CD8-positive, alpha-beta memory T cell (primary cell): ENCODE measurements at places on chromosomes 7 and 10. TPM values are rescaled to one million over a fixed set of nuclear protein-coding genes. Genes with fewer than 3 reads are reported as not detected.

DNA sequence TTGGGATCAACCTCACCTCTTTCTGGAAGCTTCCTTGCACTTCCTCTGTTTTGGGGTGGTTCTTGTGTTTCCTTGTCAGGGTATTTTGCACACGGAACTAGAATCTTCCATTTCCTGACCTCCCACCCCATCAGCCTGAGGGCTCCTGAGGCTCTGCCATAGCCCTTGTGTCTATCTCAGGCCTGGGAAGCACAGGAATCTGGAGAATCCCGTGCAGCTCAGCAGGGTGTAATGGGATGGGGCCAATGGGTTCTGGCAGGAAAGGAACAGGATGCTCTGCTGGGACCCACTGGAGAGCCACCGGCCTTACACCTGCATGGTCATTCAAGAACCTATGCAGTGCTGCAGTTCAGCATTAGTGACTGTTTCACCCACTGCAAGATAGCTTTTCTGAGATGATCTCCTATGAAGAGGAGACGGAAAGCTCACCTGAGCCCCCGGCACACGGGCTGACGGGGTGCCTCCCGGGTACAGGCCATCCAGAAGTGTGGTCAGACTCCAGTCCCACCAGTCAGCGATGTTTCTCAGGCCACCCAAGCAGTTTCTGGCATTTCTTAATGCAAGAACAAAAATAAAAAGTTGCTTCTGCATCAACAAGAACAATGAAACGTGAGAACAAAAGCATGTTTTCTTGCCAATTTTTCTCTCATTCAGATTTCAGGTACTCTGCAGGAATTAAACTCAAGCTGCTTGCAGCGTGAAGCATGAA, 133.2 kb downstream of the PKD1L1 start:
- no peak for DNase-seq

GRCh38 chr10:14550471-14550981, 219.8 kb upstream of the FRMD4A start:
- DNase-seq = no peak

- no peak for DNase-seq
Measured at GRCh38 chr10:6674291-6674690, 94.2 kb upstream of the PRKCQ start.

DNA sequence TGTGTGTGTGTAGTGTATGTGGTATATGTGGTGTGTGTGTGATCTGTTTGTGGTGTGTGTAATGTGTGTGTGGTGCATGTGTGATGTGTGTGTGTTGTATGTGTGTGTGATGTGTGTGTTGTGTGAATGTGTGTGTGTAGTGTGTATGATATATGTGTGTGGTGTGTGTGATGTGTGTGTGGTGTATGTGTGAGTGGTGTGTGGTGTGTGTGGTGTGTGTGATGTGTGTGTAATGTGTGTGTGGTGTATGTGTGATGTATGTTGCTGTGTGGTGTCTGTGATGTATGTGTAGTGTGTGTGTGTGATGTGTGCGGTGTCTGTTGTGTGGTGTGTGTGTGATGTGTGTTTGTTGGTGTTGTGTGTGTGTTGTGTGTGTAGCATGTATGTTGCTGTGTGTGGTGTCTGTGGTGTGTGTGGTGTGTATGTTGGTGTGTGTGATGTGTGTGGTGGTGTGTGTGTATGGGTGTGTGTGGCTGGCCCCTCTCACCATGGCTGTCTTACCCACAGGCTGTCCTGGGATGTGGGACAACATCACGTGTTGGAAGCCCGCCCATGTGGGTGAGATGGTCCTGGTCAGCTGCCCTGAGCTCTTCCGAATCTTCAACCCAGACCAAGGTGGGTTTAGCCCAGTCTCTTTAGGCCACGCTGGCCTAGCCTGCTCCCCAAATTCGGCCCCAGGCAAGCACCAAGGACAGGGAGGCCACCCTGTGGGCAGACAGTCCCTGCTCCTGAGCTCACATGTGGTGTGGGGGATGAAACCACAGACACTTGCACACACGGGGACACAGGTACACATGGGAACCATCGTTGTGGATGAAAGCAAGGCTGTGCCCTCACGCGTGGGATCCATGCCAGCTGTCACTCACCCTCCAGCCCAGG, 25.6 kb downstream of the ADCYAP1R1 start:
- DNase-seq = no peak

DNA sequence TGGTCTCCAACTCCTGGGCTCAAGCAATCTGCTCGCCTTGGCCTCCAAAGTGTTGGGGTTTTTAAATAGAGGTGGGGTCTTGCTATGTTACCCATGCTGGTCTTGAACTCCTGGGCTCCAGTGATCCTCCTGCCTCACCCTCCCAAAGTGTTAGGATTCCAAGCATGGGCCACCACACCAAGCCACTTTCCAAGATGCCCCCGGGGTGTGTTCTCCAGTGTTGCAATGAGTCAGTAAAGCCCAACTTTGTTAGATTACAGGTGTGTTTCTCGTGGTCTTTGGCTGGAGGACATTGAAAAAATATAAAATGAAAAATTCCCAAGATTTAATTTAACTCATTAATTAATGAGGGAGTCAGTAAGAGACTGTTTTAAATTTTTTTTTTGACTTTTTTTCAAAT, 29.2 kb downstream of the TACR2 start:
- DNase-seq = no peak

DNA sequence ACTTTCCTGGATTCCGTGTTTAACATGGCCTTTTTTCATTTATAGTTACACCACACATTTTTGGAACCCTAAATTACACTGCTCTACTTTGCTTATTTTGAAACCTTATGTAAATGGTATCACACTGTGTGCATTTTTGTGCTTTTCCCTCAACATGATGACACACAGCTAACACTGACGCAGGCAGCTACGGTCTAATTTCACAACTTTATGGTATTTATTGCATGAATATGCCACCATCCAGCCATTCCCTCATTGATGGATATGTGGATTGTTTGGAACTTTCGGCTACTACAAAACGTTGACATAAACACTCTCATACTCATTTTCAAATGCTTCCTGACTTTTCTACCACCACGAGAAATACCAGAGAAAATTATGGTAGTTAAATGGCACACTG, 6.9 kb downstream of the PAPOLB start:
- DNase-seq = no peak

- no peak for DNase-seq
Measured at GRCh38 chr10:75597773-75598440, 166.5 kb downstream of the LRMDA start.

GRCh38 chr7:80272560-80273239, 138.1 kb downstream of the GNAI1 start:
- DNase-seq = no peak

- DNase-seq = no peak
Measured at GRCh38 chr10:113704637-113705343, 25.1 kb downstream of the CASP7 start.

DNA sequence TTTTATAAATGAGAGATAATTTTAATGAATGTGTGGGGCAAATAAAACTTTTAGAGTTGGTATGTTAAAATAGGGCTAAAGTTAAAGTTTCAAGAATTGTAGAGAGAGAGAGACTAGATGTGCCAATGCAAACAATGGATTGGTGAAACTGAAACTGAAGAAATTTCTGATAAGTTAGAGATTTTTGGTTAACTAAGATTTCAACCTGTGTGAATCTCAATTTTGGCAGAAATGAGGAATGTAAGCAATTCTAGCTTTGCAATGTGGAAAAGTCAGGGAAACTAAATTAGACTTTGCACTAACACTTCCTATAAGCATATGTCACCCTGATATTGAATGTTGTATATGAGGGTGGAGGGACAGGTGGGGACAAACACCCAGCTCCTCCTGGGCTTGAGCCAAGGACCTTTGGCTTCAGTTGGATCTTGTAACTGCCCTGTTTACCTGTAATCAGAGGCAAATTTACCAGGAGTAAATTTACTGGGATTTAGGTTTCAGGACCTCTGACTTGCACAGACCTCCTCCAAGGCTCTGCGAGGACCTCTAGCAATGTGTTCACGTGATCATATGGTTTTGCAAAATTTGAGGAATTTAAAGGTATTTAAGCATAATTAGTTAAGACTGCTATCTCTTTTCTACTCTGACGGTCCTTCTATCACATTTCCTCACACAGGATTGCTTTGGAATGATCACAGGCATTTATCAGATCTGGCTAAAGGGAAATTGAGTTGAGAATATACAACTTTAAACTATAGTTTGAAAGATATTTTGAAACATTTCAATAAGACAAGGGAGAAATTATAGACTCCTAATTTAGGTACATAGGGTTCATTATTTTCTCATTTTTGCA, 33.1 kb upstream of the RPA3 start:
- DNase-seq = no peak

GRCh38 chr7:43318188-43318770, 205.8 kb downstream of the HECW1 start:
- no peak for DNase-seq

DNA sequence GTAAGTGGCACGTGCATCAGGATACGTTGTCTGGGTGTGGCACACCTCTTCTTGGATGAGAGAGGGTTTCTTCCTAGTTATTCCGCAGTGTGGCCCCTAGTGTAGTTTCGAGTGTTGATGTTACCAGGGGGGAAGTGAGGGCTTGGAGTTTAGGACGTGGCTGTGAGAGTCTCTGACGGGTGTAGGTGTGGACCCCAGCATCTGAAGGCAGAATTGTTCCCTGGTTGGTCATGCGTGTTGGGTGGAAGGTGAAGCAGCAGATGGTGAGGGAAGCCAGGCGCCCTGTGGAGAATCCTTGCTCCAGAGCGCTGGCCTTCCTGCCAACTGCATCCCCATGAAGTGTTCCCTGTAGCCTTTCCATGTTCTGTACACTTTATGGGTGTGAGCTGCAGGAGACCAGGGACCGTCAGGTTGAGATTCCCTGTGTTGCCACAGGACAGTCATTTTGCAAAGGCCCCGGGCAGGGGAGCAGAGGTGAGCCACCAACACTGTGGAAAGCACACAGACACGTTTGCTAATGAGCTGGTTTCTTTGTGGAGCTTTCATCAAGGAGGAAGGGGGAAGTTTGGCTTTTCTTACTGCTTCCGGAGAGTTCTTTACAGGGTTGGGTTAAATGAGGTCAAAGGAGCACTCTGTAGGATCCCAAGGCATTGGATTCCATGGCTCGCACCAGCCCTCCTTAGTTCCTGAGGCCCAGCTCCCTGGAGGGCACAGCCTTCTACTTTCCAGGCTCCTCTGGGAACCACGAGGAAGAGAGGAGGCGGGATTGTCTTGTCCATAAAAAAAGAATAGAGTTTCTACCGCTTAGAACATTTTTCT, 32.0 kb downstream of the TSPAN14 start:
- no peak for DNase-seq

DNA sequence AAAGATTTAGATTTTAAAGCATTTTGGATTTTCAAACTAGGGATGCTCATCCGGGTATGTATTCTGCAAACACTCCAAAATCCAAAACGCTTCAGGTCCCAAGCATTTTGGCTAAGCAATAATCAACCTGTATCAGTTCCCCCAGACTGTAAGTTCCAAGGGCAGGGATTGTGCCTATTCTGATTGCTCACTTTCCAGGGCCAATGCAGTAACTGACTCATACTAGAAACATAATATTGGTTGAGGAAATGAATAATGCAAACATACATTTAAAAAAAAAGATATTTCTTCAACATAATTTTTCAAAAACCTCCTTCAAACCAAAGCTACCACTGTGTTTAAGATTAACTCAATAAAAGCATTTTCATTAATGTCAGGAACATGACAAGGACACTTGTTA, 69.5 kb downstream of the HIBADH start:
- no peak for DNase-seq

DNA sequence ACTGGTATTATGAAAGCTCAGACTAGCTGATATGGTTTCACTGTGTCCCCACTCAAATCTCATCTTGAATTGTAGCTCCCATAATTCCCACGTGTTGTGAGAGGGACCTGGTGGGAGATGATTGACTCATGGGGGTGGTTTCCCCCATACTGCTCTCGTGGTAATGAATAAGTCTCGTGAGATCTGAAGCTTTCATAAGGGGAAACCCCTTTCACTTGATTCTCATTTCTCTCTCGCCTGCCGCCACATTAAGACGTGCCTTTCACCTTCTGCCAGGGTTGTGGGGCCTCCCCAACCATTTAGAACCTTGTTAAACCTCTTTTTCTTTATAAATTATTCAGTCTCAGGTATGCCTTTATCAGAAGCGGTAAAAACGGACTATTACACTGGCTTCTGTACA, 40.3 kb downstream of the COL13A1 start:
- DNase-seq = no peak

- DNase-seq = no peak
Measured at GRCh38 chr7:143958781-143959180, 4.1 kb downstream of the OR2F1 start.

DNA sequence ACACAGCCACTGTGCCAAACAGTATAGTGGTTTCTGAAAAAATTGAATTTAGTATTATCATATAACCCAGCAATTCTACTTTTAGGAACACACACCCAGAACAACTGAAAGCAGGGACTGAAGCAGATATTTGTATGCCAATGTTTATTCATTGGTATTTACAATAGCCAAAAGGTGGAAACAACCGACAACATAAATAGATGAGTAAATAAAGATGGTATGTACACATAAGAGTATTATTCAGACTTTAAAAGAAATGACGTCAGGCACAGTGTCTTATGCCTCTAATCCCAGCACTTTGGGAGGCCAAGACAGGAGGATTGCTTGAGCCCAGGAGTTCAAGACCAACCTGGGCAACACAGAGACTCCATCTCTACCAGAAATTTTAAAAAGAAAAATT, 7.2 kb downstream of the CDCA7L start:
- no peak for DNase-seq

DNA sequence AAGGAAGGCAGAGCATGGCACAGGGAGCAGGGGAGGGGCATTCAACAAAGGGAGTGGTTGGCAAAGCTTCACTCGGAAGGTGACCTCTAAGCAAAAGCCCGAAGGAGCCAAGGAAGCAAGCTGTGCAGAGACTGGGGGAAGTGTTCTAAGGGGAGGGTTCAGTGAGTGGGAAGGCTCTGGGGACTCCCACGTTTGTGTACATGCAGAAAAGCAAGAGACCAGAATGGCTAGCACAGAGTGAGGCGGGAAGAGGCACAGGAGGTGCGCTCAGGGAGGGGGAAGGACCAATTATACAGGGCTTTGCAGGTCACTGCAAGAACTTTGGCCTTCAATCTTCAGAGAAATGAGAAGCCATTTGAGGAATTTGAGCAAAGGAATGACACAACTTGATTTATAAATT, 7.4 kb downstream of the ARHGAP21 start:
- DNase-seq = no peak

DNA sequence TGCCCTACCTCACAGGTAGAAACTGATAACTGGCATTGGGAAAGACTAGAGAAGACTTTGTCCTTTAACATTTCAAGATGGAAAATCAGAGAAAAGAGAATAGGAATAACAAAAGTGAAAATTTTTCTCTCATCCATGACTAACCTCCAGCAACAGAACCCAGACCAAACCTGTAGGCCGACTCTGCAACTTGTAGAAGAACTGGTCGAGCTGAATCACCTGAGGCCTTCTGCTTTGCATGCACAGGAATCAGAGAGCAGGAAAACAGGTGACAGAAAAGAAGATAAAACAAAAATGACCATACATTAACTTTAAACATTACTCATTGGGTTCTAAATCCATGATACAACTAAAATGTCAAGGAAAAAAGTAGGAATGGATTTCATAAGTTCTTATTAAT, 137.1 kb downstream of the SLC25A13 start:
- DNase-seq = no peak

GRCh38 chr10:112532189-112532588, 85.2 kb downstream of the VTI1A start:
- no peak for DNase-seq

ZNF727 gene
- 0.18 TPM for total RNA-seq

SHH gene
- not detected for total RNA-seq

TAS2R41 gene
- total RNA-seq = not detected

SPAM1 gene
- total RNA-seq = not detected

TPST1 gene
- total RNA-seq = 1.9 TPM

DOCK4 gene
- total RNA-seq = 1.2 TPM

MKRN1 gene
- total RNA-seq = 67.5 TPM

LFNG gene
- 28.0 TPM for total RNA-seq

LRRC4 gene
- total RNA-seq = 0.15 TPM

ADAM22 gene
- total RNA-seq = 4.7 TPM

GPER1 gene
- total RNA-seq = not detected

IGFBP1 gene
- total RNA-seq = not detected

ICA1 gene
- 0.46 TPM for total RNA-seq
